ENCODE measurements at places on chromosomes 16 and 17. TPM values are rescaled to one million over a fixed set of nuclear protein-coding genes. Genes with fewer than 3 reads are reported as not detected.

DNA sequence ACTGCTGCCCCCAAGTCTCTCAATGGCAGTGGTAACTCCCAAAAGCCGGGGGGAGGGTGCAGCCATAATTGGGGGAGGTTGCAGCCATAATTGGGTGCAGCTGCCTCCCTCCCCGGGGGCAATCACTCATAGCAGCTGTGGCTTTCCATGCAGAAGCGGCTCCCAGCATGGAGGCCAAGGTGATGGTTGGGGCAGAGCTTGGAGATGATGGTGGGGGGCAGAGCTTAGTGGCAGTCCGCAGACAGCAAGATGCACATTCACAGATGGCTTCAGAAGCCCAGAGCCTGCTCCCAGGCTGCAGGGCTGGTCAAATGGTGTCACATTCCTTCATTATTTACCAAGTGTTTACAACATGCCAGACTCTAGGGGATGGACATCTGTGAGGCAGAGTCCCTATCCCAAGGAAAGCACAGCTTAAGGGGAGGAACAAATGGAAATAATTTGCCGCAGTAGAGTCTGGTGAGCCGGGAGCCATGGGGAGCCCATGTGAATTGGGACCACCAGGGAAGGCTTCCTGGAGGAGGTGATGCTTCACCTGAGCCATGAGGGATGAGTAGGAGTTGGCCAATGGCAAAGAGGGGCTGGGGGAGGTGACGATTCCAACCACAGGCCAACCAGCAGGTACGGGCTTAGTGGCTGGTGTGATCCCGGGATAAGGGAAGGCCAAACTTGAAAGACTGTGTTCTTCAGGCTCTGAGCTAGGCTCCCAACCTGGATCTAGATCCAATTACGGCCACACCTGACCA, 8.1 kb downstream of the DOC2B start:
- ATAC-seq, result no peak

- ATAC-seq, result no peak
Observed at GRCh38 chr17:64066716-64067115, 46.3 kb upstream of the ICAM2 start.

GRCh38 chr17:9177212-9177611, 155.9 kb downstream of the NTN1 start:
- ATAC-seq, result no peak

DNA sequence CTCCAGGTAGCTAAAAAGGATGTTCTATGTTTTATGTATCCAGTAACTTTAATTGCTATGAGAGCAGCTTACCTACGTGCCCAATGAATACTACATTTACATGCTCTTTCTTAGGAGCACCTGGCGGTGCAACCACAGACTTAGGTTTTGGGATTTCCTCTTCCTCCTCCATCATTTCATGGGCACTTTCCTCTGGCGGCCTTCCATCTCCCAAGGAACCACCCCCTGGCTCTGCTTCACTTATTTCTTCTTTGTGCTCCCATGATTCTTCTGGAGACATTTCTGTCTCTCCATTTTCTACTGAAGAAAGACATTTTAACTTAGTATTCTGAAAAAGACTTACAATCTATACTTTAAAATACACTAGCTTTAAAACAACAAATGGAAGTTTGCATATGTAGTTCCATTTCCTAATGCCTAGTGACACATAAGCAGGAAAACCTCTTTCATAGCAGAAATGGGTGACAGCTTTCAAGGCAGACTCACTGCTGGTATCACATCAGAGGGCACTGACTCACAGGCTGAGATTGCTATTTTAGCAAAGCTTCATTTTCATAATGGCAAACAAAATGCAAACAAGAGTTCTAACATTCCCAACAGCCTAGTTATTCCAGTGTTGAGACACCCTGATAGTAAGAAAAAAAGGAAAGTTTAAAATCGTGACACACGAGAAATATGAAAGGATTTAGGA, 19.1 kb downstream of the GSPT1 start:
- ATAC-seq, result peak; percentile 70

Gene NOS2
- total RNA-seq, result not detected

Gene EFTUD2
- total RNA-seq, result 92.3 TPM

Data from esophagus mucosa (tissue), 1 donor.